Heart right ventricle (tissue), 16 donors: ENCODE measurements at places on chromosomes 3 and 15. TPM values are rescaled to one million over a fixed set of nuclear protein-coding genes. Genes with fewer than 3 reads are reported as not detected.

GRCh38 chr15:81268881-81269601 is 54.9 kb downstream of the STARD5 start:
- peaks cover 2% of the 10 kb centered on the region for H3K27me3 ChIP-seq
- H3K4me1 ChIP-seq, result peaks cover 12% of the 10 kb centered on the region
- DNase-seq, result no peak
- no peaks in the 10 kb centered on the region for H3K36me3 ChIP-seq
- no peak overlapping the region for H3K4me3 ChIP-seq

GRCh38 chr3:151925876-151926275 is 52.4 kb downstream of the SUCNR1 start:
- no peaks in the 10 kb centered on the region for H3K27me3 ChIP-seq
- H3K4me1 ChIP-seq, result no peaks in the 10 kb centered on the region
- no peak for DNase-seq
- no peak overlapping the region for H3K27ac ChIP-seq
- no peaks in the 10 kb centered on the region for H3K36me3 ChIP-seq
- no peak overlapping the region for H3K4me3 ChIP-seq

DNA sequence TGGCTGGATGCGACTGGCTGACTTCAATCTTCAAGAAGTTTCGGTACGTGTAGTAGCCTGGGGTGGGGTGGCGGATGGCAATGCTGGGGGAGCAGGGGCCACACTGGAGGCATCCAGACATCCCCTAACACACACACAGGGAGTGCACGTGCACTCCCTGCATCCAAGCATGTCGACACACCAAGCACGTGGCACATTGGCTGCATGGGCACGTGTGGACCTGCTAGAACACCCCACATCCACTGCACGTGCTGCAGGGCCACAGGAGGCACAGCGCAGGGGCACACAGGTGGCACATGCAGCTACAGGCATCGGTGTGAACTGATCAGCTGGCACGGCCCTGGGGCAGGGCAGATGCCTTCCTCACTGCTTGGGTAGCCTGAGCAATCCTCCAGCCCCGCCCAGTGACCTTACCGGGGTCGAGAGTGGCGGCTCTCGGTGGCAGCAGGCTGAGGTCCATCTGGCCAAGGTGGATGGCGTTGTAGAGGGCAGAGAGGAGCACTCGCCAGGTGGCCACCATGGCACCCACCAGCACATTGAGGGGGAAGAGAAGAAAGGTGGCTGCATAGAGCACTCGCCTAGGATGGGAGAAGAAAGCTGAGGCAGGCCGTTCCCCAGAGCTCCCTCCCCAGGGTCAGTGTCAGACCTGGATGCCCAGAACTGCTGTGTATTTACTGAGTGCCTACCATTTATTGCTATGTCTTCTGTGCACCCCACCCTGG is 7.5 kb downstream of the ISLR start:
- peaks cover 35% of the 10 kb centered on the region for H3K4me1 ChIP-seq
- DNase-seq, result no peak
- H3K36me3 ChIP-seq, result no peaks in the 10 kb centered on the region
- no peak overlapping the region for H3K4me3 ChIP-seq
- H3K27ac ChIP-seq, result peak overlapping the region; percentile 76

DNA sequence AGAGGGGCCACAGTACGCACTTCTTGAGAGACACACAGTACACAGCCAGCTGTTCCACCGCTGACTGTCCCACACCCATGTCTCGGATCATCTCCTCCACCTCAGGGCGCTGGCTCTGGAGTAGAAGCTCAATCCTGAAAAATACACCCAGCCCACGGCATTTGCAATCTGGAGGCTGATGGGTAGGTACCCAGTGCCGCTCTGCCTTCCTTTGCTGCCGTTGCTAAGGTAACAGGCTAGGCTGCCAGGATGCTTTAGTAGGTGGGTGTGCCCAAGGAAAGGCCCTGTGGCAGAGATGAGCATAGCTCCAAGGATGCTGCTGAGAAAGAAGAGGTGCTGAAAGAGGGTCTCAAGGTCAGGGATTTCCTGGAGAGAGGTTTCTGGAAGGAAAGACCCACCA is 14.6 kb downstream of the TRAIP start:
- DNase-seq, result no peak
- H3K36me3 ChIP-seq, result no peaks in the 10 kb centered on the region
- H3K27me3 ChIP-seq, result no peaks in the 10 kb centered on the region
- H3K4me3 ChIP-seq, result no peak overlapping the region

GRCh38 chr3:195904368-195904767 is 4.0 kb downstream of the TNK2 start:
- H3K36me3 ChIP-seq, result no peaks in the 10 kb centered on the region
- no peak overlapping the region for H3K27ac ChIP-seq
- no peak overlapping the region for H3K4me3 ChIP-seq
- H3K27me3 ChIP-seq, result no peaks in the 10 kb centered on the region
- no peak for DNase-seq

- H3K27me3 ChIP-seq, result no peaks in the 10 kb centered on the region
- peak overlapping the region; percentile 51 for H3K27ac ChIP-seq
Measured at GRCh38 chr3:123489400-123490004, 40.6 kb upstream of the ADCY5 start.

- H3K36me3 ChIP-seq, result peaks cover 4% of the 10 kb centered on the region
- H3K27ac ChIP-seq, result no peak overlapping the region
- no peak for DNase-seq
- H3K4me3 ChIP-seq, result no peak overlapping the region
Measured at GRCh38 chr15:45064386-45064785, 41.4 kb downstream of the SORD start.

DNA sequence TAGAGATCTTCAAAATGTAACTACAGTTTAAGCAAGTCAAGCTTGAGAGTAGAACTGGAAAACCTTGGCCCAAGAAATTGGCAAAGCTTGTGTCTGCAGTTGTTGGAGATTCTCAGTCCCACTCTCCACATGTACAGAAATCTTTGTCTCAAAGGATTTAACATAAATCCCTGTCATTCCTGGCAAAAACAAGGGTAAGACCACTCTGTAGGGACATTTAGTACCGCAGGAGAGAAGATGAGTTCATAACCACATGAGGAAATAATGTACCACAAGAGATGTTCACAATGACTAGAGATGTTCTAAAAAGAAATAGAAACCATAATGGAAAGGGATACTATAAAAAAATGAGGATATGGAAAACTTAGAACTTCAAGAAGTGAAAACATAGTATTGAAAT is 73.7 kb downstream of the RAB7A start:
- no peak overlapping the region for H3K4me3 ChIP-seq
- peak overlapping the region; percentile 85 for H3K27ac ChIP-seq
- peaks cover 55% of the 10 kb centered on the region for H3K4me1 ChIP-seq
- H3K36me3 ChIP-seq, result peaks cover 14% of the 10 kb centered on the region
- no peaks in the 10 kb centered on the region for H3K27me3 ChIP-seq

DNA sequence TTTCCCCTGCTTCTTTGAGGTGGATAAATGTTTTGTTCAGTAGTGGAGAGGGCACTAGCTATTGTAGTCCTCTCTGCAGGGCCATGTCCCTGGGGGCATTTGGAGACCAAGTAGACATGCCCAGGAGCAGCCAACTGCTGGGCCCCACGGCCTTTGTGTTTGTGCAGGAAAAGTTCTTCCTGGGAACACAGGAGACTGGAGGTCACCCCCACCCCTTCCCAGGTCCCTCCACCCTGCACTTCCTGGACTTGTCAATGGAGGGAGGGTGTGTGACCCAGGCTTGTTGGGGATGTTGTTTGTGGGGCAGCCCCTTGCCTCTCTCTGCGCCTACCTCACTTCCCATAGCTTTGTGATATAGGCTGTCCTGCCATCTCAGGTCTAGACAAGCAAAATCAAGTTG is 317.0 kb upstream of the LRRFIP2 start:
- peaks cover 17% of the 10 kb centered on the region for H3K4me1 ChIP-seq
- H3K27me3 ChIP-seq, result no peaks in the 10 kb centered on the region

DNA sequence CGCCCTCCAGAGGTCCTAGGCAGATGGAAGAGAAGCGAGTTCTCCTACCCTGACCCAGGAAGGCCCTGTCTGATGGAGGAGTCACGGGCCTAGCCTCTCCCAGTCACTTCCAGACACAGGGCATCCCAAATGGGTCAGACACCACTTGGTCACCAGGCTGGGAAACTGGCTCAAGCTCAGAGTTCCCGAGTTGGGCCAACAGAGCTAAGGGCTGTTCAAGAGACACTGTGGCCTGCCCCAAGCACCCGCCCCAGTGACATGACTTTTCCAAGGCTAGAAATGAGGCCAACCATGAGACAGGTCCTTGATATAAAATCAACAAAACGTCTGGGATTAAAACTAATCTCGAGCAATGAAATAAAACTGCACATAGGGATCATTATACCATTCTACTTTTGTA is 113.8 kb downstream of the IQSEC1 start:
- H3K4me1 ChIP-seq, result peaks cover 99% of the 10 kb centered on the region
- DNase-seq, result no peak
- no peak overlapping the region for H3K4me3 ChIP-seq
- no peaks in the 10 kb centered on the region for H3K27me3 ChIP-seq

DNA sequence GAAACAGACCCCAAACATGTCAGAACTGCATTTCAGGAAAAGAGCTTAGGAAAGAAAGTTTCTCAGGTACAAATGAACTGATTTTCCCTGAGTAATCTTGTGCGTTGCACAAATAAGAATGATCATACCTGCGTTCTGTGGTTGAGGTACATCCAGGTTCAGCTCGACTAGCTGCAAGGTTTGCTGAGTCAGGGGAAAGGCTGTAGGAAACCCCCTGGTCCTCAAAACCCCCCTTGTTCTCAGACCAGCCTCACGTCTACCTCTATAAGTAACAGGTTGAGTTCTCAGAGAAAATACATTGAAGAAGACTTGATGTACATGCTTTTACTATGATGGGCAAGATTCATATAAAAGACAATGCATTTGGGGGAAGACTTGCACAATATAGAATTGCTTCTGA is 137.7 kb upstream of the ICE2 start:
- H3K27me3 ChIP-seq, result no peaks in the 10 kb centered on the region
- H3K27ac ChIP-seq, result no peak overlapping the region
- no peaks in the 10 kb centered on the region for H3K36me3 ChIP-seq
- no peak for DNase-seq

- no peak overlapping the region for H3K4me3 ChIP-seq
- H3K4me1 ChIP-seq, result peaks cover under 1% of the 10 kb centered on the region
- H3K36me3 ChIP-seq, result no peaks in the 10 kb centered on the region
Measured at GRCh38 chr3:125191730-125192129, 20.8 kb downstream of the SLC12A8 start.

Gene NUP210
- total RNA-seq, result 3.0 TPM

Gene MYRIP
- total RNA-seq, result 1.4 TPM
